Thoracic aorta (tissue), 2 donors: ENCODE measurements at places on chromosomes 7 and 10. TPM values are rescaled to one million over a fixed set of nuclear protein-coding genes. Genes with fewer than 3 reads are reported as not detected.

The FAM25G gene
- not detected for total RNA-seq

The ZNF804B gene
- not detected for total RNA-seq

- H3K27ac ChIP-seq: no peak overlapping the region
- no peaks in the 10 kb centered on the region for H3K36me3 ChIP-seq
- no peak overlapping the region for H3K4me3 ChIP-seq
- no peaks in the 10 kb centered on the region for H3K27me3 ChIP-seq
- no peak for DNase-seq
- H3K4me1 ChIP-seq: no peaks in the 10 kb centered on the region
Measured at GRCh38 chr10:128578766-128579165, 452.5 kb upstream of the MKI67 start.

The RHBDD2 gene
- total RNA-seq: 36.5 TPM

GRCh38 chr7:50633414-50633710 is 68.2 kb upstream of the DDC start:
- no peaks in the 10 kb centered on the region for H3K36me3 ChIP-seq
- no peak overlapping the region for H3K4me3 ChIP-seq
- no peak for DNase-seq
- H3K27me3 ChIP-seq: no peaks in the 10 kb centered on the region
- H3K27ac ChIP-seq: no peak overlapping the region
- peaks cover 37% of the 10 kb centered on the region for H3K4me1 ChIP-seq

DNA sequence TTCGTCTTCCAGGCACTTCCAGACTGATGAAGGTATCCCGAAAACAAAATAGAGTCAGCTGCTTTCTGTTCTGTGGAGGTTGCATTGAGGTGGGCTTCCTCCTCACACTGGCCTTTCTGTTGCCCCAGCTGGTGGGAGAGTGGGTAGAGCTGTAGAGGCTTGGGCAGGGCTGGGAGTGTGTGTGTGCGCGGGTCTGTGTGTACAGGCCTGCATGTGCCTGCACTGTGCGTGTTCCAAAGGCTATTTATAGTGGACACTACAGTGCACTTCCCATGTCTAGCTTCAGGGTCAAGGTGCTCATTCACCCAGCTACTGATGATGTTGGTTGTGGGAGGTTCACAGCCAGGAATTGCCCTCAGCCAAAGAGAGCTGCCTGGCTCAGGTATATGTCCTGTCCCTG is 260.1 kb upstream of the HABP2 start:
- H3K4me1 ChIP-seq: no peaks in the 10 kb centered on the region
- no peak overlapping the region for H3K27ac ChIP-seq
- no peak overlapping the region for H3K4me3 ChIP-seq
- no peaks in the 10 kb centered on the region for H3K27me3 ChIP-seq
- no peak for DNase-seq

GRCh38 chr10:13891128-13892000 is 304.6 kb downstream of the PRPF18 start:
- H3K36me3 ChIP-seq: no peaks in the 10 kb centered on the region
- no peaks in the 10 kb centered on the region for H3K27me3 ChIP-seq
- H3K4me3 ChIP-seq: peak overlapping the region; percentile 71
- H3K4me1 ChIP-seq: peaks cover 41% of the 10 kb centered on the region

The FBXL13 gene
- total RNA-seq: 2.5 TPM

The TBX20 gene
- 0.35 TPM for total RNA-seq

- peaks cover 4% of the 10 kb centered on the region for H3K4me1 ChIP-seq
- H3K4me3 ChIP-seq: no peak overlapping the region
- DNase-seq: no peak
- no peaks in the 10 kb centered on the region for H3K27me3 ChIP-seq
- H3K36me3 ChIP-seq: no peaks in the 10 kb centered on the region
Measured at GRCh38 chr7:121401896-121402295, 5.8 kb upstream of the FAM3C start.

DNA sequence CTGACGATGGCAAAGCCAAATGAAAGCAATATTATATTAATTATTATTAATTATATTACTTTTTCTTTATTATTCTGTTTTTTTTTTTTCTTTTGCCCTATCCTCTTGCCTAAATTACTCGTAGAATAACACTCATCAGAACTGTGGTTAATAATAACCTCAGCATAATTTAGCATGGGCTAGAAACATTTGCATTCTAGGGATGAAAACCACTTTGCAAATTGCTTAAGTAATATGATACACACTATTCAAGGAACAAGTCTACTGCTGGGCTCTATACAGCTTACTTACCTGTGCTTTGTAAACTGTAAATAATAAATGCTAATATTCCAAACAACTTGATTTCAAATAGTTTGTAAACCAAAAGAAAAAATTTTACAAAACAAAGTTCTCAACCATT is 375.8 kb downstream of the HGF start:
- H3K27ac ChIP-seq: no peak overlapping the region
- H3K36me3 ChIP-seq: no peaks in the 10 kb centered on the region
- H3K27me3 ChIP-seq: no peaks in the 10 kb centered on the region
- H3K4me1 ChIP-seq: no peaks in the 10 kb centered on the region
- H3K4me3 ChIP-seq: no peak overlapping the region
- DNase-seq: no peak

The CACNA2D1 gene
- total RNA-seq: 44.4 TPM

GRCh38 chr7:28725911-28726310 is 232.2 kb downstream of the TRIL start:
- no peak for DNase-seq
- H3K4me1 ChIP-seq: peaks cover 7% of the 10 kb centered on the region
- no peaks in the 10 kb centered on the region for H3K27me3 ChIP-seq

- H3K36me3 ChIP-seq: no peaks in the 10 kb centered on the region
- H3K4me1 ChIP-seq: peaks cover 4% of the 10 kb centered on the region
- DNase-seq: no peak
- no peaks in the 10 kb centered on the region for H3K27me3 ChIP-seq
- no peak overlapping the region for H3K4me3 ChIP-seq
Measured at GRCh38 chr10:60305380-60305892, 84.2 kb downstream of the ANK3 start.

The CALML5 gene
- 3.7 TPM for total RNA-seq

GRCh38 chr7:22589641-22590201 is 89.7 kb upstream of the STEAP1B start:
- H3K27ac ChIP-seq: peak overlapping the region; percentile 80
- peaks cover 22% of the 10 kb centered on the region for H3K4me1 ChIP-seq
- DNase-seq: peak; percentile 49
- H3K27me3 ChIP-seq: no peaks in the 10 kb centered on the region
- peak overlapping the region; percentile 47 for H3K4me3 ChIP-seq

GRCh38 chr10:130745821-130746220 is 565.7 kb downstream of the TCERG1L start:
- no peak for DNase-seq
- H3K4me1 ChIP-seq: no peaks in the 10 kb centered on the region
- no peak overlapping the region for H3K4me3 ChIP-seq
- H3K27ac ChIP-seq: no peak overlapping the region
- no peaks in the 10 kb centered on the region for H3K27me3 ChIP-seq
- H3K36me3 ChIP-seq: no peaks in the 10 kb centered on the region

DNA sequence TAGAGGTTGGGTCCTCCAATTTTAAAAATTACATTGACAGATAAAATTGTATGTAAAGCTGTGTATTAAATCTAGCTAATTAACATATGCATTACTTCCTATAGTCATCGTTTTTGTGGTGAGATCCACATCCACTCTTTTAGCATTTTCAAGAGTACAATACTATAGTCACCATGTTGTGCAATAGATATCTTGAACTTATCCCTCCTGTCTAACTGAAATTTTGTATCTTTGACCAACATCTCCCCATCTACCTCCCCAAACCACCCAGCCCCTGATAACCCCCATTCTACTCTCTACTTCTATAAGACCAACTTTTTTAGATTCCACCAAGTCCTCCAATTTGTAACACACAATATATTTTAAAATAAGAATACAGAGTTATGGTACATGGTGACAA is 208.0 kb downstream of the RELN start:
- no peak overlapping the region for H3K4me3 ChIP-seq
- no peaks in the 10 kb centered on the region for H3K4me1 ChIP-seq
- no peaks in the 10 kb centered on the region for H3K36me3 ChIP-seq
- DNase-seq: no peak
- no peak overlapping the region for H3K27ac ChIP-seq

DNA sequence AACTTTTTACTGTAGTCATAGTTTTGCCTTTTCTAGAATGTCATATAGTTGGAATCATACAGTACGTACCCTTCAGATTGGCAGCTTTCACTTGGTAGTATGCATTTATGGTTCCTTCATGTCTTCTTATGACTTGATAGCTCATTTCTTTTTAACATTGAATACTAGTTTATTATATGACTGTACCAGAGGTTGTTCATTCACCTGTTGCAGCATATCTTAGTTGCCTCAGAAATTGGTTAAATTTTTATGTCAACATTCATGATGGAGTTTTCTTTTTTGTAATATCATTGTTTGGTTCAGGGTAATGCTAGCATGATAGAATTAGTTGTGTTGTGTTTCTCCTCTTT is 94.8 kb upstream of the CDK13 start:
- no peak for DNase-seq
- H3K27me3 ChIP-seq: no peaks in the 10 kb centered on the region
- H3K4me1 ChIP-seq: no peaks in the 10 kb centered on the region
- H3K4me3 ChIP-seq: peak overlapping the region; percentile 60

DNA sequence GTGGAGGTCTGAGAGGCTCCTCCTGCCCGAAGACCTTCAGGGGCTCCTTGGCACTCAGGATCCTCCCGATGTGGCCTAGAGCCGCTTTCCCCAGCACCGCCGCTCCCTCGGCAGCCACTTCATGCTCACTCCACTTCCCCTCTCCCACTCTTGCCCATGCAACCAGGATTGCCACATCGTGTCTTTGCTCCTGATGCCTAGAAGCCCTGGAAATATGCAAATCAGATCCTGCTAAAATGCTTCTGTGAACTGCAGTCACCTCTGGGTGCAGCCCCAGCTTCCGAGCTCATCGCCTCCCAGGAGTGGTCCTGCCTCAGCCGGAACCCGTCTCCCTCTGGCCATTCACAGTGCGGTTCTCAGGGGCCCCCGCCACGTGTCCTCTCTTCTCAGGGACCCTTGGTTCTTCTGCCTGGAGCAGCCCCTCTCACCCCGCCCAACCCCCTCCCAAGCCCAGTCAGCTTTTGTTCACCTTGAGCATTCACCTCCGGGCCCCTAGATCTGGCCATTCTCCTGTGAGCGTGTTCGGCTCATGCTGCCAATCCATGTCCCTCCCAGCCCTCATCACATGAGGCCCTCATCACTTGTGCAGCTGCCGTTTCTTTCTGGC is 175.5 kb downstream of the ADARB2 start:
- no peaks in the 10 kb centered on the region for H3K27me3 ChIP-seq
- H3K36me3 ChIP-seq: no peaks in the 10 kb centered on the region
- no peak overlapping the region for H3K4me3 ChIP-seq
- DNase-seq: no peak
- H3K27ac ChIP-seq: no peak overlapping the region

The PIP gene
- 1.1 TPM for total RNA-seq

GRCh38 chr7:47477191-47478016 is 104.5 kb downstream of the TNS3 start:
- no peaks in the 10 kb centered on the region for H3K36me3 ChIP-seq
- no peak for DNase-seq
- H3K27me3 ChIP-seq: no peaks in the 10 kb centered on the region
- no peak overlapping the region for H3K4me3 ChIP-seq
- H3K4me1 ChIP-seq: peaks cover 79% of the 10 kb centered on the region

- no peak for DNase-seq
- H3K4me1 ChIP-seq: peaks cover 13% of the 10 kb centered on the region
- peak overlapping the region; percentile 70 for H3K27ac ChIP-seq
- H3K4me3 ChIP-seq: peak overlapping the region; percentile 83
Measured at GRCh38 chr10:74177140-74177677, 26.2 kb downstream of the ADK start.

The GHRHR gene
- not detected for total RNA-seq
